ENCODE measurements at places on chromosomes 13 and 19. TPM values are rescaled to one million over a fixed set of nuclear protein-coding genes. Genes with fewer than 3 reads are reported as not detected.

Gene GPC6
- 33.7 TPM for total RNA-seq

Gene NCCRP1
- total RNA-seq: not detected

Gene PPFIA3
- total RNA-seq: 0.77 TPM

Gene DDA1
- 8.0 TPM for total RNA-seq

Gene MEF2B
- under 0.01 TPM for total RNA-seq

Gene PALM3
- 1.3 TPM for total RNA-seq

Gene GPX4
- 430 TPM for total RNA-seq

Gene CCNE1
- 4.8 TPM for total RNA-seq

Measured in fibroblast of lung (primary cell).